ENCODE measurements at places on chromosomes 12 and 14. TPM values are rescaled to one million over a fixed set of nuclear protein-coding genes. Genes with fewer than 3 reads are reported as not detected.

Gene KITLG
- total RNA-seq, result 125 TPM

Gene TAS2R42
- total RNA-seq, result not detected

Gene ADAMTS20
- not detected for total RNA-seq

Gene USP44
- 2.8 TPM for total RNA-seq

Gene TAS2R9
- not detected for total RNA-seq

Gene ART4
- 3.0 TPM for total RNA-seq

Gene CMA1
- 2.1 TPM for total RNA-seq

Gene KRT6B
- not detected for total RNA-seq

Data from kidney (tissue), 22 donors.